IMR-90 (cell line): ENCODE measurements at places on chromosomes 4 and X.
A peak's percentile ranks its signal among the peaks of the same experiment; 100 is the strongest.

- peak; percentile 64 for DNase-seq
Measured at GRCh38 chr4:188428935-188429334, 289.7 kb downstream of the TRIML1 start.

GRCh38 chr4:73815145-73815544 lies 21.3 kb upstream of the CXCL6 start:
- peak; percentile 43 for DNase-seq

DNA sequence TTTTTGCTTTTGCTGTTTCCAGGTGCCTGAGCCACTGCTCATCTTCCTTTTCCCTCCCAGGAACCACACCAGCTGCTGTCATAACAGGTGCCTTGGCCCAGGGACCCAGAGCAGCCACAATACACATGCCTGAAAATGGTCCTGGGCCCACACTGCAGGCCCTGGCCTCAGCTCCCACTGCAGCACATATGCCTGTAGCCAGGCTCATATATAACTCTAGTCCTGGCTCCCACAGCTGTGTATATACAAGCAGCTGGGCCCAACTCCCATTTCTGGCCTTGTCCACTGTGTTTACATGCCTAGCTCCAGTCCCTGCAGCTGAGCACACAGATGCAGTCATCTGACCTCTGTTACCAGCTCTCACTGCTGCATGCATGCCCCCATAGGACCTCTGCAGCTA lies 930.5 kb downstream of the ADGRL3 start:
- no peak for DNase-seq

DNA sequence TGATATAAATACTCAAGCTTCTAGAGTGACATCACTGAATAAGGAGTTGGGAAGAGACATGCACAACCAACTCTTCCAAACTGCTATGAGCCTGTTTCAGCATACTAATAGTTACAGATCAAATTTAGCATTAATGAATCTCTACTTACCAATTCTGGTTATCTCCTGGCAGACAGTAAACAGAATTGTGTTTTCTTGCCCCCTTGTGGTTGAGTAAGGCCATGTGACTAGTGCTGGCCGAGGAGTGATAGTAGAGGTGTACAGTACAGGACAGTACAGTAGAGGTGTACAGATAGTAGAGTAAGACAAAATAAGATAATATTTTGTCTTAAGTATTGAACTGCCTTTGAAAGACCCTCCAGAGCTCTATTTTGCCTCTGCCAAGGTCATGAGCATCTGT lies 681.4 kb downstream of the GABRG1 start:
- no peak for DNase-seq

- DNase-seq = peak; percentile 79
Measured at GRCh38 chr4:77636902-77637301, 31.3 kb downstream of the CXCL13 start.

- DNase-seq = no peak
Measured at GRCh38 chr4:35105486-35105885, 1138.8 kb downstream of the ARAP2 start.

- DNase-seq = peak; percentile 53
Measured at GRCh38 chr4:139552517-139553307, 3.3 kb downstream of the SETD7 start.

DNA sequence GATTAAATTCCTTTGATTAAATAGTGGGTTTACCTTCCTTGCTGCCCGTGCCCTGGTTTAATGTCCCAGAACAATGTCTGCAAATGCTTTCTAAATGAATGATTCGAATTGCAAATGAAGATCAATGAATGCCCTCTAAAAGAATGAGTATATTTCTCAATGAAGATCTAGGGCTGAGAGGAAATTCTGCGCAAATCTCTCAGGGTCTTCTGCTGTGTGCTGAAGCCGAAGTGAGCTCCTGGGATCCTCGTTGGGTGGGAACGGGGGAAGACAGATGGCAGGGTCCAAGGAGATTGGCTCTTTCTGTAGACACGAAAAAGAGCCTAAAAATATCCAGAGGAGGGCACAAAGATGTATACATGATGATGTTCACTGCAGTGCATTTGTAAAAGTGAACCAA lies 224.8 kb downstream of the STIM2 start:
- no peak for DNase-seq

DNA sequence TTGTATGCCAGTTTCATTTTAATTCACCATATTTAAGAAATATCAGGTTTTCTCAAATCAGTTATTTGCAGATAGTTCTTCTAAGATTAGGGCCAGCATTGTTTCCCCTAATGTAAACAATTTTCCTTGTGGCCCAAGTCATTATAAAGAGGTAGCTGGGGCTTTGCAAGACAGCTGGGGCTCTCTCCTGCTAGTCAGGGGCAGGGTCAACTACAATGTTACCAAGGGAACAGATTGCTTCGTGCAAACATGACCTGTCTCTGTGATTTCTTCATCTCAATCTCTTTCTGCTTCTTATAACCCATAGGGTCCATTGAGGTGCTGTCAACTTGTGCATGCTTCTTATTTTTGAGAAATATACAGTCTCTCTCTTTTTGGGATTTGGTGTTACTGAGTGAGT lies 12.1 kb downstream of the ARMCX6 start:
- DNase-seq = no peak

- DNase-seq = peak; percentile 39
Measured at GRCh38 chr4:107825072-107825824, 516 bp downstream of the SGMS2 start.

DNA sequence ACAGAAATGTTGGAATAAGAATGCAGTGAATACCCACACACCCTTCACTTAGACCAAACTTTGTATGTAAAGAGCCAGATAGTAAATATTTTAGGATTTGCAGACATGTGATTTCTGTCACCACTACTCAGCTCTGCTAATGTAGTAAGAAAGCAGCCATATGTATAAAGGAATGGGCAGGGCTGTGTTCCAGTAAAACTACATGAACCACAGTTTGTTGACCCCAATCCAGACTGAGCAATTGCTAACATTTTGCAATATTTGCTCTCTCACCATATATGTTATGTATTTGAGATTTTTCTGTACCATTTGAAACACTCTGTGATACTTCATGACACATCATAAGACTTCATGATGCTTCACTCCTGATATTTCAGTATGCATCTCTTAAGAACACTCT lies 32.0 kb upstream of the TBC1D1 start:
- DNase-seq = no peak

- DNase-seq = no peak
Measured at GRCh38 chr4:86717651-86718050, 123.5 kb downstream of the PTPN13 start.

- DNase-seq = no peak
Measured at GRCh38 chrX:138986866-138987265, 275.3 kb upstream of the FGF13 start.
